ENCODE measurements at places on chromosomes 1 and 21.

GRCh38 chr1:221691261-221691660 is 50.6 kb downstream of the DUSP10 start:
- ATAC-seq: no peak

GRCh38 chr1:159925719-159926078 is 392 bp upstream of the TAGLN2 start:
- ATAC-seq: peak; percentile 9

DNA sequence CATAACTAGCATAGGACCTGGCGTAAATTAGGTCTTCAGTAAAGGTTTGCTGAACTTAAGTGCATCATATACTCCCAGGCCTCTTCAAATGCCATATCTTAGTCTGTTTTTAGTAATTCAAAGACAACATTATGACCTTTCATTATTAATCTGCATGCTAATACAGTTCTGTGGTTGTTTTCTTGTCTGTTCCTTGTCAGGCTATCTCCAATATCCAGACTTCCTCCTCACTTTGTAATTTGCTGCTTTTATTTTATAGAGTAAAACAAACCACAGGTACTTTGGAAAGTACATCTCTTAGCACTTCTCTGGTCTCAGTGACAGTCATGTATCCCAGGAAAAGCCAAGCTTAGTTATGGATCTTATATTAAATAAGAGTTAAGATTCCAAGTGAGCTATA is 65.1 kb upstream of the BMP8A start:
- no peak for ATAC-seq

- ATAC-seq: peak; percentile 35
Observed at GRCh38 chr1:12478612-12478985, 139.4 kb downstream of the DHRS3 start.

- no peak for ATAC-seq
Observed at GRCh38 chr1:156857532-156857931, 1.4 kb downstream of the INSRR start.

DNA sequence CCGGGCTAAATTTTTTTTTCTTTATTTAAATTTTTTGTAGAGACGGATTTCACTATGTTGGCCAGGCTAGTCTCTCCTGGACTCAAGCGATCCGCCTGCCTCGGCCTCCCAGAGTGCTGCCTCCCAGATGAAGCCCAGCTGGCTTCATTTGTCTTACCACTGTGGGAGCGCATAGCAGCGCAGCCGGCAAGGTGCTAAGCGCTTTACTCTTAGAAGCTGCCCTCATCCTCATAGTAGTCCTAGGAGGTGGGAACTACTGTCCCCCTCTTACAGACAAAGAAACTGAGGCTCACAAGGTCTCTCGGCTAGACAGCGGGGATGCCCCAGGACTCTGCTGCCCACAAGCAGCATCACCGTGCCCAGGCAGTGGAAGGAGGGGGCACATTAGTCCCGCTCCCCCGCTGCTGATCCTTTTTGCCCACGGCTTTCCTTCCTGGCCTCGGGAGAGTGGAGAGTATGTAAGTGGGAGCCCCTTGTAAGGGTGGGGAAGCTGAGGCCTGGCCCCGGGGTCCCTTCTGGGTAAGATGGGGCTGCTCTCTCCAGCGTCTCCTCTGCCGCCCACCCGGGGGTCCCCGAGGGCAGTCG is 726 bp downstream of the TMEM54 start:
- no peak for ATAC-seq

DNA sequence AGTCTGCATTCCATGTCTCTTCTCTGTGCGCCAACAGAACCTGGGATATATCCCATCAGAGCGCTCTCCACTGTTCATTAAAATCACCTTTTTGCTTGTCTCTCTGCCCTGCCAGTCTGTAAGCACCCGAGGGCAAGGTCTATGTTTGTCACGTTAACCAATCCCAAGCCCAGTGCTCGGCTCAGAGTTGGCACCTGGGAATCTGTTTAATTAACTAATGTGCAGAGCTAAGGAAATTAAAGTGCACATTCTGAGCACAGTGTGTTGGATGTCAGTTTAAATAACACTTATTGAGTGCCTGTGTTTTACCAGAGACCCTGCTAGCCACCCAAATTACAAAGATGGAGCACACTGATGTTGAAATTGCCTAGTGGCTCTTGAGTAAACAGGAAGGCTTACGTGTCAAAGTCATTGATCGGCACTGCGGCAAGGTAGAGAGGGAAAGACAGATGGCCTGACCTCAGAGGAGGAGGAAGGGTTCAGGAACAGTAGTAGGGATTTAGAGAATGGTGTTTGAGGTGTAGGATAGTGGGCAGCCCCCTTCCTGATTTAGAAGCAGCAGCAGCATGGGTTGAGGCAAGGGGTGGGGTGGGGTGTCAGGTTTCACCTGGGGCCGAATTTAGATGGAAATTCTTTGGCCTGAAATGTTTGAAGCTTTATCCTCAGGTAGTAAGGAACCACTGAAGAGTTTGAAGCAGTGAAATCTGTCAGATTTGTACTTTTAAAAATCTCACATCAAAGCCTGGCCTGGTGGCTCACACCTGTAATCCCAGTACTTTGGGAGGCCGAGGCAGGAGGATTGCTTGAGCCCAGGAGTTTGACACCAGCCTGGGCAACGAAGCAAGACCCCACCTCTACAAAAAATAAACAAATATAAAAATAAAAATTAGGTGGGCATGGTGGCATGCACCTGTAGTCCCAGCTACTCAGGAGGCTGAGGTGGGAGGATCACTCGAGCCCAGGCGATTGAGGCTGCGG is 7.7 kb downstream of the ARMH1 start:
- no peak for ATAC-seq

DNA sequence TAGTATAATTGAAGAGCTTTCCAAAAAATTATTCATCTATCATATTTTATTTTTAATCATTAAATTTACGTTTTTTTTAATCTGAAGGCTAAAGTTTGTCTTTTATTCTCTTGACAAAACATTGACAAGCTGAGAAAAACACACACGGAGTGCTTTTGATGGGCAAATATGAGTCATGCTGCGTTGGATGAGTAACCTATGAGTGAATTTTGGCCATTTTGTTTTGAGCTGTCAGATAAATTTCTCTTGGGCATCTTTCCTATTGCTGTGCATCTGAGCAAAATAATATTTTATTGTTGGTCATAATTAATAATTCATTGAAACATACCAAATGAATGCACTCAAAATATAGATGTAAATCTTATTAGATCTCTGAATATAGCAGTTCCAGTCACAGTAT is 1144.1 kb upstream of the ADGRL2 start:
- no peak for ATAC-seq

GRCh38 chr1:215228193-215228592 is 145.7 kb downstream of the KCNK2 start:
- ATAC-seq: no peak

DNA sequence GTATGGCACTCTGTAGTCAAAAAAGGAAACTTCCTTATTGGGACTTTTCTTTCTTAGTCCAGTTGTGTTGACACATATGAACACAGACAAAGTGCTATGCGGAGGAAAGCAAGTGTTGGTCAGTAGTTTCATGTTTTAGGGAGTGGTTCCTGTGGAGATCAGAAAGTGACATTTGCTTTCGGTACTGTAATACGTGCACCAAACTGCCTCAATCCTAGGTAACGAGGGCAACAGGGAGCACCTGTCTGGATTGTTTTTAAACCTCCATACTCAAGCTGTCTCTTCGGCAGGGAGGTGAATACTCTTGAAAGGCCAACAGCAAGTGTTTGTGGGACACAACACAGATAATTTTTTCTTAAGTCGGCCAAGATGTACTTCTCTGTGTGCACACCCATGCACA is 9.1 kb downstream of the RHOU start:
- ATAC-seq: no peak

DNA sequence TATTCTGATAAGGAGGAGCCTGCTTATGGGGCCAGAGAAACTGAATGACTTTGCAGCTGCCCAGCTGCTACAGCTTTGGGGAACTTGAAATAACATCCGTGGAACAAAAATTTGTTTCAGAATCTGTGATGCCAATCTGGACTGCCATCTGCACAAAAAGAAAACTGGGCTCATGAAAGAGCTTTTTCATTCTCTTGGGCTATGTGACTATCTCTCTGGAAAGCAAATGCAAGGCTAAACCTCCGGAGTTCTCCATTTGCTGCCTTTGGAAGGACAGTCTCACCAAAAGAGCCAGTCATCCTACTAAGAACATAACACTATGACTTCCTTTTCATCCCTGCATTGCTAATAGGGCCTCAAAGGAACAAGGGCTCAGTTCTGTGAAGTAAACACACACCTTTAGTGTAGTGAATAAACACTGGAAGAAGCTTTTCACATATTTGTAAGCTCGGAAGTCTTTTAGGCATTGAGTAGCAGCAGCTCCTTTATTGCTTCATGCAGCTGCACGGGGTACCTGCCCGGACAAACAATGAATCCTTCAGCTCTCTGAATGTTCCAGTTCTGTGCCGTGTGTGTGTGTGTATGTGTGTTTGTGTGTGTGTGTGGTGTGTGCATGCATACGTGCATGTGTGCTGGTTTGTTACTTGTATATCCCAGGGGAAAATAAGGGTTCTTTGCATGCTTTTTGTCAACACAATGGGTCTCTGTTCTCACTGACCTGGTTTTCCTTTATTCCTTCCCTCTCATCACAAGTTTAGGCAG is 255.5 kb upstream of the SGIP1 start:
- ATAC-seq: no peak

GRCh38 chr1:27496604-27497155 is 6.7 kb upstream of the WASF2 start:
- ATAC-seq: no peak

DNA sequence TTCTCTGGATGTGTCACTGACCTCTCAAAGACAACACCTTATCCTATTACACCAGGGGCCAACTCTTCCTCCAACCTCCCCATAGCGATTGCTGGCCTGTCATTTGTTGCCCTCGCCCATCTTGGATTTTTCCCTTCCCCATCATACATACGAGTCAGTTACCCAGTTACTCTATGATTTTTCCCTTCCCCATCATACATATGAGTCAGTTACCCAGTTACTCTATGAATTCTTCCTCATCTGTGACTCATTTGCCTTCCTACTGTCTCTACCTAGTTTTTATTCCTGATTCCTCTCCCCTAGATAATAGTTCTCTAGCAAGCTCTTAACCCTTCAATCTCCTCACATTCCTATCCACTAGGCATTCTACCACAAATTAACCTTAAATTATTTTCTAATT is 178.8 kb downstream of the NR5A2 start:
- ATAC-seq: no peak

DNA sequence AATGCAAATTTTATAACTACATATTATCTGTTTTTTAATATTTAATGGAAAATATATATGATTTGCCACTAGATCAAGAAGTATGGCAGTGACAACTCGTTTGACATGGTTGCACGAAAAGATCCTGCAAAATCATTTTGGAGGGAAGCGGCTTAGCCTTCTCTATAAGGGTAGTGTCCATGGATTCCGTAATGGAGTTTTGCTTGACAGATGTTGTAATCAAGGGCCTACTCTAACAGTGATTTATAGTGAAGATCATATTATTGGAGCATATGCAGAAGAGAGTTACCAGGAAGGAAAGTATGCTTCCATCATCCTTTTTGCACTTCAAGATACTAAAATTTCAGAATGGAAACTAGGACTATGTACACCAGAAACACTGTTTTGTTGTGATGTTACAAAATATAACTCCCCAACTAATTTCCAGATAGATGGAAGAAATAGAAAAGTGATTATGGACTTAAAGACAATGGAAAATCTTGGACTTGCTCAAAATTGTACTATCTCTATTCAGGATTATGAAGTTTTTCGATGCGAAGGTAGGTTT is 556 bp downstream of the IFI44 start:
- ATAC-seq: no peak

DNA sequence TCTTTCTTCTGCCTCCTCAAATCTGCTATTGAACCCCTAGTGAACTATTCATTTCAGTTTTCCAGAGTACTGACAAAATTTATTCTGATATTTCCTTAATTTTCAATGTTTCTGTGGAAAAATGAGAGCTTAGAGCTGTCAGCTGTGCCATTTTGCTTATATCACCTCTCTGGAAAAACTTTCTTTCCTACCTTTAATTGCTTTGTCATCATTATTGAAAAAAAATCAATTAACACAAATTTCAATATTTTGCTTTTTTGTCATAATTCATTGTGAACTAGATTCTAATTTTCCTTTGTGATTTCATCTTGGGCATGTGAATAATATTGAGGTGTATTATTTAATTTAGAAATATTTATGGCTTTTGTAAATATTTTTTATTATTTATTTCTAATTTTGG is 126.5 kb downstream of the C1orf94 start:
- no peak for ATAC-seq

DNA sequence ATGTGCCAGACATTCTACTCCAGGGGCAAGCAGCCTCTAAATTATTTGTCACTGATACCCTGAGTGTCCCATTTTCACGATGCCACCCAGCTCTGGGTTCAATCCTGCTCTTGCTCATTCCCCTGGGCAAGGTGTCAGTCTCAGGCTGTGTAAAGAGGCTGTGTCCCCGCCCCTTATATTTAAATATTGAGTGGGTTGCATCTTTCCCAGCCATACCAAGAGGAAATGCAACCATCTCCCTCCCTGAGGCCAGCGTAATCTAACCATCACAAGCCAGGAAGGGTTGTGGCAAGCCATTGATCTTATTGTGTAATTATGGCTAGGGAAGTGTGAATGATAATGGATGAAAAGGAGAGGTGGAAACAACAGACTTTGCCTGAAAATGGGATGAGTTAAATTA is 54.7 kb upstream of the CLDN14 start:
- no peak for ATAC-seq

DNA sequence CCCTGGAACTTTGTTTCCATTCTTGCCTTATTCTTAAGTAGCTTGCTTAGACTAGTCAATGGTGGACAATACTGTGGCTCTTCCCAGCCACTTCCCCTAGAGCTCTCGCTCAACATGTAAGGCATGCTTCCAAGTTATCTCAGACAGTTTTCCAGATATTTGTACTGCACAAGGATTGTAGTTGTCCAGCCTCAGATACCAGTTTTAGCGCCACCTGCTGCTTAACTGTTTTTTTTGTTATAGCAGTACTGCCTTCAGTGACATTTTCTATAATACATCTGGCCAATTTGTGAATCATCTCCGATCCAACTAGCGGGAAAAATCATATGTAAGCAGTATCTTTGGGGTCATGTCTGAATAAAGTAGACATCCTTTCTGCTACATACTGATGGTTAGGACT is 346.7 kb upstream of the ADGRL4 start:
- ATAC-seq: no peak

- ATAC-seq: no peak
Observed at GRCh38 chr1:205263580-205264190, 35.9 kb downstream of the TMCC2 start.

GRCh38 chr1:184462990-184463389 is 76.2 kb downstream of the C1orf21 start:
- no peak for ATAC-seq

- no peak for ATAC-seq
Observed at GRCh38 chr1:201495551-201496295, 11.2 kb downstream of the CSRP1 start.

DNA sequence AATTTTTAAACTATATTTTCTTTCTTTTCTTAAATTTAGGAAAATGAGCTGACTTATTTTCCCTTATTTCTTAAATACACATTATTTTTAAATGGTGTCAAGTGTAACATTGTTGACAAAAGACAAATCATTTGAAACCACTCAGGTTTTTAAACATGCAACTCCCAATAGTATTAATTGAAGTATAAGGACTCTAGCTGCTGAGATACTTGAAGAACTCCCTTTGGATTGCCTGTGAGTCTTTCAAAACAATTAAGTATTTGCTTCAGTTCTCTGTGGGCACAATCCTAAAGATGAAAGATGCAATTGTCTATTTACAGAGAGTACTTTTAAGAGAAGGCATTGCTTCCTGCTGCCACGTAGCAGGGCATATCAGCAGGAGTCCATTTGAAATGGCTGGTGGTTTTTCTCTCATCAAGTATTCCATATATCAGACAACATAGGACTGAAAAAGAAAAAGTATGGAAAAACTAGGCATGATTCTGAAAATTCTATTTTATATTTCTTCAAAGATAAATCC is 373.4 kb downstream of the NEGR1 start:
- no peak for ATAC-seq

- ATAC-seq: peak; percentile 93
Observed at GRCh38 chr1:145927063-145927886, at the start of gene RBM8A. Gene RBM8A (minus strand): TSS chr1:145927484. CDS start chr1:145927426, 58 bp downstream.

Measured in activated CD4-positive, CD25-positive, alpha-beta regulatory T cell treated with anti-CD3 and anti-CD28 coated beads, Interleukin-2, amount 50 U/mL, for 24 hours (primary cell).